ENCODE measurements at places on chromosomes 3 and 15.
A peak's percentile ranks its signal among the peaks of the same experiment; 100 is the strongest.

DNA sequence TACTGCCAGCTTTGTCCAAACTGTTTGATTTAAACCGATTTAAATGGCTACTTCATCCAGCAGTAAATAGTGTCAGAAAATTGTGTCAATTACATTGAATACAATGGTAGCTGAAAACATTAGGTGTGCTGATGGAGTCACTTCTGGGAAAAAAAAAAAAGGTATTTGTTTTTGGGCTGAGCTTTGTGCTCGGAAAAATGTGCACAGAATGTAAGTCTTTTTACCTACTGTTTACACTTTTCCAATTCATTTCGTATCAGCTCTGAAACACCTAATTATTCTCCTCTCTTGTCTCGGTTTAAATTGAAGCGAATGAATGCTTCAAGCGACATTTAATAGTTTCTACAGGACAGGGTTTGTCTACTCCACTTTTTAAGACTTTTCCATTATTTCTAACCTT lies 1078.4 kb downstream of the ROBO1 start:
- DNase-seq, result no peak

DNA sequence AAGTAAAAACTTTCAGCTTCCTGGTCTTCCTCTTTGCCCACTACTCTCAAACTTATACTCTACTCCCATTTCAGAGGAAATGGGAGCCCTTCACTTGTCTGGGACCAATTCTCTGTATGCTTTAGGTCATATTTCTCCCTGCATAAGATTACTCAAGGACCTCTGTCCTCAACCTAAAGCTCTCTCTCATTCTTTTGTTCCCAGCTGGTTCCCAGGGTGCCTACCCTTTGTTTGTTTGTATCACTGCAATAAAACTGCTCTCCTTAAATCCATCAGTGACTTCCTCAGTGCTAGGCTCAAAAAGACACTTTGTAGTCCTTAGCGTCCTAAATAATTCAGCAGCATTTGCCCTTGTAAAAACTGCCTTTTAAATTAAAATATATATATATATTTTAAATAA lies 2.9 kb downstream of the NGRN start:
- no peak for DNase-seq

GRCh38 chr3:107076946-107077345 lies 300.3 kb upstream of the CCDC54 start:
- no peak for DNase-seq

GRCh38 chr15:85771781-85772445 lies 22.8 kb downstream of the KLHL25 start:
- no peak for DNase-seq

DNA sequence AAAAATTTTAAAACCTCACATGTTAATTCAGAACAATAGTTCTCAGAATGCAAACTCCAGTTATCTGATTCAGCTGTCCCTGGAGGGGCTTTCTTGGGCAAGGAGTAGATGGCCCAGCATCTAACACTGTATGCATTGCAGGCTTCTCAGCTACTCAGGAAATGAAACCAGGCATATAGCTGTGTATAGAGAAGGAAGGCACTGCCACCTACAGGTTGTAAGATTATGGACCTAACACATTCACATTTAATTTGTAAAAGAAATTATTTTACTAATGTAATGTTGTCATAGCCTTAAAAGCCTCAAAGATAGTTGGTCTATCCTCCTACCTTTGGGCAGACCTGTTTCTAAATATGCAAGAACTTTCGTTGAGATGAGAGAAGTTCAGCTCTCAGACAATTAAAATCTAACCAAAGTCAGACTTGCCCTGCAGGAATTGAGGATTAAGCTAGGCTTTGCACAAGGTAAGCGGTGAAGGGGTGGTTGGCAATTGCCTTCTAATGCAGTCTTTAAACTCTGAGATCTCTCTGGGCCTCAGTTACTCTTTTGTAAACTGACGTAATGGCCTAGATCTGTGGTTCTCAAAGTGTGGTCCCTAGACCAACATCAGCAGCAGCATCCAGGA lies 132.8 kb upstream of the SLC24A5 start:
- DNase-seq, result peak; percentile 35

- no peak for DNase-seq
Measured at GRCh38 chr3:36380221-36381031, at the start of gene STAC. Gene STAC (plus strand): TSS chr3:36380504. CDS start chr3:36380644, 140 bp downstream.

- DNase-seq, result no peak
Measured at GRCh38 chr3:183022936-183023516, 42.7 kb upstream of the DCUN1D1 start.

GRCh38 chr3:62133015-62133414 lies 240.3 kb downstream of the FEZF2 start:
- no peak for DNase-seq

DNA sequence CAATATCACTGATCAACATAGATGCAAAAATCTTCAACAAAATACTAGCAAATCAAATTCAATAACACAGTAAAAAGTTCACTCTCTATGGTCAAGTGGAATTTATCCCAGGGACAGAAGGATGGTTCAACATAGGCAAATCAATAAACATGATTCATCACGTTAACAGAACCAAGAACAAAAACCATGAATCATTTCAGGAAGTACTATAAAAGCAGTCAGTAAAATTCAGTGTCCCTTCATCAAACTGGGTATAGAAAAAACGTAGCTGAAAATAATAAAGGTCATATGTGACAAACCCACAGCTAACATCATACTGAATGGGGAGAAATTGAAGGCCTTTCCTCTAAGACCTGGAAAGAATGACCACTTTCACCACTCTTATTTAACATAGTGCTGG lies 172.1 kb downstream of the POLR2M start:
- no peak for DNase-seq

GRCh38 chr15:87267798-87268197 lies 988.7 kb downstream of the NTRK3 start:
- DNase-seq, result no peak

All from WERI-Rb-1 (cell line).